ENCODE measurements at places on chromosomes 7 and 10.

- DNase-seq = peak; percentile 86
These were observed 84.0 kb upstream of the TMEM248 start for GRCh38 chr7:66837007-66837406.

DNA sequence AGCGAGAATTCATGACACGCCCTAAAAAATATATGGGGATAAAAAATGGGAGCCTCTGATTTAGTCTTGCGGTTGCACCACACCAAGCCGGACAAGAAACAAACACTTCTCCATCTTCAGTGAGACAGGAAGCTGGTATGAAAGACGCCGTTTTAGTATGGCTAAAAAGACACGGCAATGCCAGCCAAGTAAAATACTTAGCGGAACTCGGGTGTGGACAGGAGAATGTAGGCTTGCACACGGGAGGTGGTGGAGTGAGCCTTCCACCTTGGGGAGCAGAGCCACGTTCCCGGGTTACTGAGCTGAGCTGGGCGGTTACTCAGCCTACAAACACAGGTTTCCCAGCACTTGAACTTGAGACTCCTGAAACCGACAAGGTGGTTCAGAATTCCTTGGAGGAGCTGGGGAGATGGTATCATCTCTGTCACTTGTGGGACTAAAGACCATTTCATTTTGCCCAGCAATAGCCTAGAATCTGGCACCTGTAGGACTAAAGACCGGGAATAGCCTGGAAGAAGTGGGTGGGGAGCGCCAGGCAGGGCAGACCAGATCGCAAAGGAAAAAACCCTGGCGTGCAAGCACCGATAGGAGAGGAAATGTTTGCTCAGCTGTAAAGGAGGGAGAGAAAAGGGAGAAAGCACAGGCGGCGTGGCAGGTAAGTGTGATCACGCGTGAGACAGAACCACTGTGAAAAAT is 34.8 kb upstream of the SEPHS1 start:
- DNase-seq = peak; percentile 12

- DNase-seq = no peak
These were observed 122.8 kb downstream of the ADRA2A start for GRCh38 chr10:111199587-111199986.

GRCh38 chr10:69049566-69049961 is 38.3 kb upstream of the SRGN start:
- DNase-seq = peak; percentile 92

DNA sequence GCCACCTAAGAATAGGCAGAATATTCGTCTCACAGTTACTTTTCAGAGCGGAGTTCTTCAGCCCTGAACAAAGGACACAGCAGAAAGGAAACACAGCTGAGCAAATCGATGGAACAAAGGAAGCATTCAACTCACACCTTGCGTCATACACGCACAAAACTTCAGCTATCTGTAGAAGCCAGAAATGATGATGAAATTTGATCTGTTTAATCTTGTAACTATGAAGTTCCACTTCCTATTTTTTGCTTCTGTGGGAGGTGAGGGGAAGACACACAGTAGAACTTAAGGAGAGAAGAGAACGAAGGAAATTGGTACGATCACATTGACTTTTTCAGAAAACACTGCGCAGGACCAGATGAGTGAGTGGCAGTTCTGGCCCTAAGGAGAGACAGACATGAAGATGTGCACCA is 26.2 kb downstream of the FAM171A1 start:
- peak; percentile 53 for DNase-seq

DNA sequence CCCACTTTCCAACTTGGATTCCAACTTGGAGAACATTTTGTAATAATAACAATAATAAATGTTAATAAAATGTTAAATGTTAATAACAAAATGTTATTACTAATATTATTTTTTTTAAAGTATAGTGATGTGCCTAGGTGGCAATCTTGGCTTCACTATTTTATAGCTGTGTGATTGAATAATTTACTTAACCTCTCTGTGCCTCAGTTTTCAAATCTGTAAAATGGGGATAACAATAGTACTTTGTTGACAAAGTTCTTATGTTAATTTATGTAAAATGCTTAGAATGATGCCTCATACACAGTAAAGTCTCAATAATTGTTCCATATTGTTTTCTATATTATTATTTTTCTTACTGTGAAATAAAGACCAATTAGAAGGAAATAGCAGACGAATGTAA is 23.3 kb upstream of the TMEM26 start:
- DNase-seq = no peak

- DNase-seq = no peak
These were observed 2.6 kb downstream of the CPED1 start for GRCh38 chr7:120991161-120991560.

Data from suppressor macrophage (primary cell).